ENCODE measurements at places on chromosomes 7 and 10. TPM values are rescaled to one million over a fixed set of nuclear protein-coding genes. Genes with fewer than 3 reads are reported as not detected.

The FLNC gene
- 7.8 TPM for polyA plus RNA-seq

The MGMT gene
- polyA plus RNA-seq = 8.8 TPM

The CPA2 gene
- polyA plus RNA-seq = 2.8 TPM

The HABP2 gene
- polyA plus RNA-seq = not detected

The C7orf57 gene
- not detected for polyA plus RNA-seq

The PTF1A gene
- polyA plus RNA-seq = not detected

The CCL24 gene
- polyA plus RNA-seq = 3.3 TPM

The PDE6C gene
- not detected for polyA plus RNA-seq

The TFEC gene
- polyA plus RNA-seq = 4.8 TPM
